Hepatocyte (in vitro differentiated cells): ENCODE measurements at places on chromosomes 13 and 19. TPM values are rescaled to one million over a fixed set of nuclear protein-coding genes. Genes with fewer than 3 reads are reported as not detected.
A peak's percentile ranks its signal among the peaks of the same experiment; 100 is the strongest.

Gene OSCAR
- 0.48 TPM in 1 of 2 replicates, not detected in the other for total RNA-seq

Gene CCDC97
- 11.4 and 15.1 TPM in 2 replicates for total RNA-seq

Gene CDC42EP5
- 43.1 and 46.8 TPM in 2 replicates for total RNA-seq

Gene TUBA3C
- total RNA-seq, result not detected in 2 replicates

Gene SYCN
- 2.5 TPM in 1 of 2 replicates, not detected in the other for total RNA-seq

Gene POU4F1
- 0.17 and 0.24 TPM in 2 replicates for total RNA-seq

Gene PRODH2
- 5.1 and 6.8 TPM in 2 replicates for total RNA-seq

Gene CRX
- not detected in 2 replicates for total RNA-seq

Gene UPF3A
- 35.7 and 42.5 TPM in 2 replicates for total RNA-seq

Gene CEACAM8
- 0.08 TPM in 1 of 2 replicates, not detected in the other for total RNA-seq

Gene SOX1
- not detected in 2 replicates for total RNA-seq

Gene NAPSA
- 7.3 and 12.4 TPM in 2 replicates for total RNA-seq

Gene ZNF558
- total RNA-seq, result 31.0 and 35.6 TPM in 2 replicates

Gene ZNF540
- 0.76 and 1.7 TPM in 2 replicates for total RNA-seq

- peaks cover 70% of the 10 kb centered on the region for H3K27me3 ChIP-seq
- DNase-seq, result peak; percentile 51
- no peak overlapping the region for H3K27ac ChIP-seq
- peaks cover 38% of the 10 kb centered on the region for H3K4me1 ChIP-seq
Observed at GRCh38 chr19:1471010-1471514, 8.0 kb downstream of the C19orf25 start.

DNA sequence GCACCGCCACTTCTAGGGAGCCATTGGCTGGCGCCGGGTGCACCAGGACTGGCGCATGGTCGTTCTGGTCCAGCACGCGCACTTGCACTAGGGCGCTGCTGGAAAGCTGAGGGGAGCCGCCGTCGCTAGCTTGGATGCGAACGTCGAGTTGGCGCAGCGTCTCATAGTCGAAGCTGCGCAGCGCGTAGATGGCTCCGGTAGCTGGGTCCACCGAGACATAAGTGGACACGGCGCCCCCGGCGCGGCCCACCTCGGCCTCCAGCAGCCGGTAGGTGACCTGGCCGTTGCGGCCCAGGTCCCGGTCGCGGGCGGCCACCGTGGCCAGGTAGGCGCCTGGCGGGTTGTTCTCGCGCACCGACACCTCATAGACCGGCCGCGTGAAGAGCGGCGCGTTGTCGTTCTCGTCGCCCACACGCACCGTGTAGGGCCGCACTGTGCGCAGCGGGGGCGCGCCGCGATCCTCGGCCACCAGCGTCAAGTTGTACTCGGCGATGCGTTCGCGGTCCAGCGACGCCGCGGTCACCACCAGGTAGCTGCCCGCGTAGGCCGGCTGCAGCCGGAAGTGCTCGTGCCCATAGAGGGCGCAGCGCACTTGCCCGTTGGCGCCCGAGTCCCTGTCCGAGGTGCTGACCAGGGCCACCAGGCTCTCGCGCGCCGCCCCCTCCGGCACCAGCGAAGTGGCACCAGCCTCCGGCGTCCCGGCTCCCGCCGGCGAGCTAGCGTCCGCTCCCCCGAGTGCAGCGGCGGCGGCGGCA lies 1.7 kb downstream of the PCDH8 start:
- H3K27me3 ChIP-seq, result peaks cover 79% of the 10 kb centered on the region
- H3K27ac ChIP-seq, result no peak overlapping the region
- H3K36me3 ChIP-seq, result no peaks in the 10 kb centered on the region
- DNase-seq, result peak; percentile 84
- H3K4me3 ChIP-seq, result no peak overlapping the region

GRCh38 chr13:44273991-44274770 lies 99.4 kb upstream of the SERP2 start:
- H3K4me3 ChIP-seq, result no peak overlapping the region
- peak; percentile 34 for DNase-seq
- H3K27ac ChIP-seq, result peak overlapping the region; percentile 72
- H3K36me3 ChIP-seq, result no peaks in the 10 kb centered on the region
- peaks cover 38% of the 10 kb centered on the region for H3K4me1 ChIP-seq

DNA sequence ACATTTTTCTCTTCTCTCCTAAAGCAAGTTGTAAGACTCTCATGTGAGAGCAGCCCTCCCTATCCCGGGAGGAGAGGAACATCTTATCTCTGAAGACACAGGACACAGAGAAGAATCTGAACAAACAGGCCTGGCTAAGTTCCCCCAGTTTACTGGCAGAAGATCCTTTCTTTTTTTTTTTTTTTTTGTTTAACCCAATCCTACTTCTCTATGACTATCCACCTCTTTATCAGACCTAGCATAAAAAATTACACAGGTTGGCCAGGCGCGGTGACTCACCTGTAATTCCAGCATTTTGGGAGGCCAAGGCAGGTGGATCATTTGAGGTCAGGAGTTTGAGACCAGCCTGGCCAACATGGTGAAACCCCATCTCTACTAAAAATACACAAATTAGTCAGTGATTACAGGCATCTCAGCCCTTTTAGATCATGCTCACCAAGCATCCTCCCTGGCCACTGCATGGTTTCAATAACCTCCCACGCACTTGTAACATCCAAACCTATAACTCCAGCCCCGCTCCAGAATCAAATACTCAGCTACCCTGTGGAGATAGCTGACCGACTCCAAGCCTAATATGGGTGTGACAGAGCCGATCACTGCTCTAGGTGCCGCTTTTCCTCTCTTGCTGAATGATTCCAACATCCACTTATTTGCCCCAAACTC lies 27.3 kb upstream of the MUC16 start:
- H3K27ac ChIP-seq, result peak overlapping the region; percentile 16
- no peak overlapping the region for H3K4me3 ChIP-seq
- DNase-seq, result no peak

DNA sequence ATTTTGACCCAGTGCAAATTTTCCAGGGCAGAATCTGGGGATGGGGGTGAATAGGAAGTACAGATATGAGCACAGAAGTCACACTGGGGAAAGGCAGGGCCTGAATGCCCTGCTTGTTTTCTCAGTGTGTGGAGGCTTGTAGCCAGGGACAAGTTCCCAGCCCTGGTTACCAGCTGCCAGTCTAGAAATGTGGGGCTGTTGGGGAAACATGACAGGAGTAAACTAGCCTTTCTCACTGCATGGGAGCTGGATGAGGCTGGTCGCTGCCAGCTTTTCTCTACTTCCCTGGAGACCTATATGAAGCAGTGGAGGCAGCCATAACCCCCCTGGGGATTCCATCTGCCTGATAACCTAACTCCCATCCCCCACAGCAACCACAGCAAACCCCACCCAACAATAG lies 2267.7 kb downstream of the PCDH9 start:
- H3K27ac ChIP-seq, result no peak overlapping the region
- H3K4me3 ChIP-seq, result no peak overlapping the region
- DNase-seq, result no peak
- H3K4me1 ChIP-seq, result no peaks in the 10 kb centered on the region
- H3K27me3 ChIP-seq, result no peaks in the 10 kb centered on the region

DNA sequence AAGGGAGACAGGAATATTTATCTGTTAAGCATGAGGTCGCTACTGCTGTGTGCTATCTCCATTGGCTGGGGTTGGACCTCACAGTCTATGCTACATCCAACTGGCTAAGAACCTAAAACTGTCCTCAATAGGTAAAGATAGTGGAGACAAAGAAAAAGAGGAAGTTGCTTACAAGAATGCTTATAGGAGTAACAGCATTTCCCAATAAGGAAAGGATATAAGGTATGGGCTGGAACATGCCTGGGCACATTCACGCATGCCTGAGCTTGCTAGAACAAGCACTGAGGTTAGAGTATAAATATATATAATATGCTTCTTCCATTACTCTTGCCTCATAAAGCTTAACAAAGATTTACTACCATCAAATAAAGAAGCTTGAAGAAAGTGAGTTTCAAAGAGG lies 47.9 kb upstream of the CEACAM21 start:
- H3K27me3 ChIP-seq, result no peaks in the 10 kb centered on the region
- no peak overlapping the region for H3K4me3 ChIP-seq
- H3K36me3 ChIP-seq, result no peaks in the 10 kb centered on the region

DNA sequence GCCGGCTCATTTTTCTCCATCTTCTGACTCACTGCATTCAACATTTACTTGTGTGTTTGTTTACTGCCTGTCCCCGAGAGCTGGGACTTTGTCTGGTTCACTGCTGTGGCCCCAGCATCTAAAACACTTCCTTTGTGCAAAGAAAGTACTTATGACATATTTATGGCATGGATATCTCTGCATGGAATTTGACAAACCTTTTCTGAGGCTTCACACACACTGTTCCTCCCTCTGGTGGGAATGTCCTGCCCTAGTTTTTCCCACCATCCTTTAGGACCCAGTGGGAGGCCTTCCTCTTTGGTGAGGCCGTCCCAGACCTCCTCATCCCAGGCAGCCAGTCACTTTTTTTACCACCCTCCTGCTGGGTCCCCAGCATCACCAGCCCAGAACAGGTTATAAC lies 1.4 kb upstream of the SRRM5 start:
- H3K4me1 ChIP-seq, result no peaks in the 10 kb centered on the region
- no peaks in the 10 kb centered on the region for H3K36me3 ChIP-seq
- DNase-seq, result no peak
- no peaks in the 10 kb centered on the region for H3K27me3 ChIP-seq

GRCh38 chr19:34482380-34483250 lies 1.1 kb downstream of the WTIP start:
- peak overlapping the region; percentile 65 for H3K4me3 ChIP-seq
- no peaks in the 10 kb centered on the region for H3K36me3 ChIP-seq
- H3K4me1 ChIP-seq, result peaks cover 11% of the 10 kb centered on the region
- peak; percentile 60 for DNase-seq
- no peaks in the 10 kb centered on the region for H3K27me3 ChIP-seq

DNA sequence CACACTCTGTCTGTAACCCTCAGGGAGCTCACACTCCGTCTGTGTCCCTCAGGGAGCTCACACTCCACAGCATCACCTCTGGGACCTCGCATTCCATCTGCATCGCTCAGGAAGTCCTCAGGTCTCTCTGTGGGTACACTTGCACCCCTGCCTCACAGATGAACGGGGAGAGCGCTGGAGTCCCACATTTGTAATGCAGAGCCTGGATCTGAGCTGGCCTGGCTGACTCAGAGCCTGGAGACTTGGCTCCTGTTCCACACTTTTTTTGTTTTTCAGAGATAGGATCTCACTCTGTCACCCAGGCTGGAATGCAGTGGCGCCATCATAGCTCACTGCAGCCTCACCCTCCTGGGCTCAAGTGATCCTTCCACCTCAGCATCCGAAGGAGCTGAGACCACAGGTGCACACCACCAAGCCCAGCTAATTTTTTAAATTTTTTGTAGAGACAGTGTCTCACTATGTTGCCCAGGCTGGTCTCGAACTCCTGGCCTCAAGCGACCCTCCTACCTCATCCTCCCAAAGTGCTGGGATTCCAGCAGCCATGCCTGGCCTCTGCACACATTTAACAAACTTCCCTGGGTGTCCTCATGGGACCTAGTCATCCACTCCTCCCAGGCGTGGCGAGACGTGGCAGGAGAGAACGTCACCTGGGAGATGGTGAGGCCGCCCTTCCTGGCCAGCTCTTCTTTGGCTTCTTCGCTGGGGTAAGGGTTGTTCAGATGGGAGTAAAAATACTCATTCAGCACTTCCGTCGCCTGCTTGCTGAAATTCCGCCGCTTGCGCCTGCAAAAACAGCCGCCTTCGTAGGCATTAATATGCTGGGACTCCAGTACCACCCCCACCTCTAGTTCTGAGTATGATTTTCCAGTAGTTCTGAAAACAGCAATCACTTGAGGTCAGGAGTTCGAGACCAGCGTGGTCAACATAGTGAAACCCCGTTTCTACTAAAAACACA lies 31.0 kb downstream of the CILP2 start:
- DNase-seq, result no peak
- H3K4me3 ChIP-seq, result no peak overlapping the region
- H3K36me3 ChIP-seq, result no peaks in the 10 kb centered on the region
- no peaks in the 10 kb centered on the region for H3K4me1 ChIP-seq
- H3K27ac ChIP-seq, result no peak overlapping the region
- no peaks in the 10 kb centered on the region for H3K27me3 ChIP-seq

GRCh38 chr13:91661692-91662490 lies 263.5 kb downstream of the GPC5 start:
- no peaks in the 10 kb centered on the region for H3K27me3 ChIP-seq
- H3K36me3 ChIP-seq, result no peaks in the 10 kb centered on the region
- DNase-seq, result no peak
- H3K4me3 ChIP-seq, result no peak overlapping the region
- H3K4me1 ChIP-seq, result no peaks in the 10 kb centered on the region
- no peak overlapping the region for H3K27ac ChIP-seq

- H3K27me3 ChIP-seq, result peaks cover 33% of the 10 kb centered on the region
- H3K4me3 ChIP-seq, result no peak overlapping the region
- H3K4me1 ChIP-seq, result no peaks in the 10 kb centered on the region
- DNase-seq, result no peak
Observed at GRCh38 chr13:108500711-108501110, 128.7 kb upstream of the MYO16 start.

GRCh38 chr13:43411741-43412140 lies 375.0 kb downstream of the ENOX1 start:
- DNase-seq, result no peak
- no peaks in the 10 kb centered on the region for H3K4me1 ChIP-seq
- H3K36me3 ChIP-seq, result no peaks in the 10 kb centered on the region
- no peak overlapping the region for H3K27ac ChIP-seq

- no peaks in the 10 kb centered on the region for H3K27me3 ChIP-seq
- no peak overlapping the region for H3K4me3 ChIP-seq
- H3K4me1 ChIP-seq, result no peaks in the 10 kb centered on the region
- H3K36me3 ChIP-seq, result no peaks in the 10 kb centered on the region
- peak; percentile 38 for DNase-seq
Observed at GRCh38 chr13:81639984-81640582, 1299.2 kb upstream of the SPRY2 start.

GRCh38 chr19:44684892-44685863 lies 13.8 kb upstream of the CEACAM16 start:
- H3K27ac ChIP-seq, result peak overlapping the region; percentile 31
- H3K36me3 ChIP-seq, result no peaks in the 10 kb centered on the region
- no peaks in the 10 kb centered on the region for H3K27me3 ChIP-seq
- no peak overlapping the region for H3K4me3 ChIP-seq
- peaks cover 5% of the 10 kb centered on the region for H3K4me1 ChIP-seq

DNA sequence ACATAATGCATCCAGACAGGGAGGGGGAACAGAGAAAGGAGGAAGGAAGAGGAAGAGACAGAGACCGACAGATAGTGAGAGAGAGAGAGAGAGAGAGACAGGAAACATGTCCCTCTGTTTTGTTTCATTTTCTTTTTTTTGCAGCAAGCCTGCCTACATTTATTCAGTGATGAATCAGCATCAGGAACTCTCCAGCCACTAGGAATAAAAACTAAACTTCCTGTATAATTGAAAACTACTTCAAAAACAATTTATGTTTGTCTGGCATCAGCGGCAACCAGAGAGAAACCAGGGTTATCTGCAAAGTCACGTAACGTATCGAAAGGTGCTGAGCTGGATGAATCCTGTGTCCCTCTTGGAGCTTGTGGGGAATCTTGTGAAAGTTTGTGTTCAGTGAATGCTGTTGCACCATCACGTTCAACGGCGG lies 148.6 kb upstream of the SOX21 start:
- DNase-seq, result no peak
- peak overlapping the region; percentile 1 for H3K27ac ChIP-seq
- no peaks in the 10 kb centered on the region for H3K4me1 ChIP-seq
- H3K4me3 ChIP-seq, result no peak overlapping the region

GRCh38 chr13:107865318-107865575 lies 350.1 kb downstream of the LIG4 start:
- no peak overlapping the region for H3K27ac ChIP-seq
- DNase-seq, result no peak
- no peaks in the 10 kb centered on the region for H3K36me3 ChIP-seq
- no peaks in the 10 kb centered on the region for H3K4me1 ChIP-seq
- H3K27me3 ChIP-seq, result peaks cover 36% of the 10 kb centered on the region
